ENCODE measurements at places on chromosomes 7 and 10.

- DNase-seq, result no peak
Observed at GRCh38 chr7:143372070-143372469, 9.1 kb upstream of the ZYX start.

GRCh38 chr10:127100983-127101615 lies 95.3 kb downstream of the INSYN2A start:
- no peak for DNase-seq

DNA sequence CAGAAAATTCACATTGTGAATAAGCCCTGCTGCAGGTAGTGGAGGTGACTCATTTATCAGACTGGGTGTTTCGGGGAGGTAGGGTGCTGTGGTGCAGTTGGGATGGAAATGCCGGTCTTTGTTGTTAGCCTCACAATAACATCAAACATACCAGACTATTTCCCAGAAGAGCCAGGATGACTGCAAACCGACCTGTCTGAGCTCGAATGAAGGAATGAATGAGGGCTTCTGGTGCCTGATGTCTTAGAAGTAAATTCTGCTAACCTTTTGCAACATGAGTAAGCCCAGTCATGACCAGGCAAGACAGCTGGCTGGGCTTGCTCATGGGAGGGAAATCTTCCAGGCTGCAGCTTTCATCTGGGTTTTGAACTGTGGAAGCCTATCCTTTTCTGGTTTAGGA lies 2.4 kb upstream of the VDAC2 start:
- DNase-seq, result no peak

GRCh38 chr10:102994531-102995295 lies 76.6 kb downstream of the CNNM2 start:
- DNase-seq, result no peak

GRCh38 chr7:22728401-22729029 lies 1.5 kb downstream of the IL6 start:
- DNase-seq, result peak; percentile 36

GRCh38 chr10:51269821-51270220 lies 195.5 kb downstream of the PRKG1 start:
- no peak for DNase-seq

- DNase-seq, result no peak
Observed at GRCh38 chr7:109376576-109376975, 806.9 kb downstream of the DNAJB9 start.

DNA sequence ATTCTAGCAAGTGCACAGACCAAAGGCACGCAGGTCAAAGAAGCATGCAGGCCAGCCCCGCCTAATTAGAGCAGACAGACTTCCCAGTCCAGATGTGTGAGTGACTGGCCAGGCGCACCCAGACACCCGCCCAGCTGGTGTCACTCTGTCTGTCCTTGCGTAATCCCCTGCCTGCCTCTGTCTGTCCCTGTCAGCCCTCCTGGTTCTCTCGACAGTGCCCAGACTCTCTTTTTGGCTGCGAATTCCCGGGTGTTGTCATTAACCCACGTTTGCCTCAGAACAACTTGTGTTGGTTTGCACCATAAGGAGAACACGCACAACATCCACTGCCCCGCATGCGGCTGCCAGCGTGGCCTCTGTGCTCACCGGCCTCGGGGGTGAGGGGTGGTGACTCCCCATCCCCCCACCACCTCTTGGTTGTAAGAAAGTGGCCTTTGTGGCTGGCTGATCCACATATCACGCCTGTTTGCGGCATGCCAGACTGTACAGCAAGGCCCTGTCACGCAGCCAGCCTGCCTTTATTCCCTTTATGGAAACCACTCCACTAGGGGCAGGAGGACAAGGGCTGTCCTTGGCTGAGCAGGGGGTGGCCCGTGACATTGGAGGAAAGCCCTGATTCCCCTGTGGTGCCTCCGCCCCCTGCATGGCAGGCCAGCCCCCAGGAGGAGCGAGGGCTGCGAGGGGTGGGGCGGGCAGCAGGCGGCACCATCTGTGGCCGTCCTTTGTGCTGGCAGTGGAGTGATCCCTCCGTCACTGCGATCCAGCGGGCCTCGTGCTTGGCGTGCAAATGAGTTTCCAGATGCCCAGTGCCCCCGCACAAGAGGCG lies 72.8 kb upstream of the PPIF start:
- DNase-seq, result no peak

DNA sequence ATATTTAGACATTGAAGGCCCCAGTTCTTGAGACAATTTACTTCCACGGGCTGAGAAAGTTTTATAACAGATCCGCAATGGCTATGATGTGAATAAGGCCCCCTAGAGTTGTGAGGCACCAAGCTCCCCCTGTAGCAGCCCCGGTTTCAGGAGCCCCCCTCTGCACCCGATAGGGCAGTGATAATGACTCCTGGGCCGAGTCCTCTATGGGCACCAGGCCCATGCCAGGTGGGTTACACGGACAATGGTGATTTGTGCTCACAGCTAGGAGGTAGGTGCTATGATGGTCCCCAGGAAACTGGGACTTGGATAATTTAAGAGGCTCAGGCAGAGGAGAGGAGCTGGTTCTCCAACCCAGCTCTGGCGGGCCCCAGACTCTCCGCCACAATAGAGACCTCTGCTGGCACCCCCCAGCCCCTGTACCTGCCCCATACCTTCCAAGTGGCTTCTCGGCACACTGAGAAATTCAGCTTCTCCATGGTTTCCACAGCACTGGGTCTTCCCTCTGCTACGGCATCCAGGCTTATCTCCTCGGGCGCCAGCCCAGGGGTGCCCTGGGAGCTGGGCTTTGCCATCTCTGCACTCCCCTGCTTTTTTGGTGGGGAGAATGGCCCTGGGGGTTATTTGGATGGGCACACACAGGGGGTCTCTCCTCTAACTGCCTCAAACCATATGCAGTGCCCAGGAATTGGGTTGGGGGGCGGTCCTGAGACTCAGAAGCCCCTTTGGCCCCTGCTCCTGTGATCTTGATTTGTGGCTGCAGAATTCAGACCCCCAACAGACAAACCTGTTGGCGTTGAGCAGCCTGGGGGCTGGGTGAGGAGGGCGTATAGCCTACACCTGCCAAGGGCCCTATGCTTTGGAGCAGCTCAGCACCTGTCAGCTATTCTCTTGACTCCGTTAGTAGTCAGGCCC lies 12.2 kb upstream of the KCP start:
- no peak for DNase-seq

- no peak for DNase-seq
Observed at GRCh38 chr10:52652431-52653262, 119.9 kb downstream of the MBL2 start.

GRCh38 chr10:44862006-44862751 lies 49.0 kb upstream of the TMEM72 start:
- no peak for DNase-seq

- DNase-seq, result no peak
Observed at GRCh38 chr10:24247841-24248240, 38.9 kb downstream of the KIAA1217 start.

GRCh38 chr10:24463611-24464426 lies 254.9 kb downstream of the KIAA1217 start:
- no peak for DNase-seq

- no peak for DNase-seq
Observed at GRCh38 chr10:5079306-5079830, 14.8 kb upstream of the AKR1C3 start.

GRCh38 chr7:100568896-100569844 lies 4.5 kb downstream of the SAP25 start:
- peak; percentile 81 for DNase-seq

All from HuH-7 (cell line).